Stimulated activated CD8-positive, alpha-beta memory T cell treated with anti-CD3 and anti-CD28 coated beads, Interleukin-2, amount 100 ng/mL, for 1 hour (primary cell): ENCODE measurements at places on chromosomes 7 and 10.

GRCh38 chr10:60461688-60462087 lies 72.0 kb upstream of the ANK3 start:
- no peak for DNase-seq

GRCh38 chr7:135147899-135148721 lies at the start of gene TMEM140:
TMEM140 (plus strand) TSS chr7:135148072; CDS start chr7:135164442, 16,370 bp downstream.
- DNase-seq = no peak

GRCh38 chr10:4647109-4647785 lies 178.8 kb upstream of the AKR1E2 start:
- no peak for DNase-seq

DNA sequence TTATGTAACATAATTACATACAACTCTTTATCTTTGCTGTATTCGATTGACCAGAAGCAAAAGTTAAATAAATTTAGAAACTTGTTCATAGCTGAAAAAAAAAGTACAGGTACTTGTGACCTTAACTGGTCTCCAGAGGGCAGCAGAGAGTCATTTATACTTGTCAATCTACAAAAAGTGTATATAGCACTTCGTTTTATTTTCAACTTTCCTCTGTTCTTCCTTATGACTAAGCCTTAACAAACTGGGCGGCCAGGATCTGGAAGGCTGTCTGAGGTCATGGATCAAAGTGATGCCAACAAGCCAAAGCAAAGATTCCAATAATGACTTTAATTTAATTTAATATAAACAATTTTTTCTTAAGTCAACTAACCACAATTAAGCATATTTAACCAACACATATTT lies 29.8 kb downstream of the C10orf67 start:
- DNase-seq = peak; percentile 12

GRCh38 chr7:33530664-33531063 lies 374.7 kb upstream of the BMPER start:
- DNase-seq = no peak

DNA sequence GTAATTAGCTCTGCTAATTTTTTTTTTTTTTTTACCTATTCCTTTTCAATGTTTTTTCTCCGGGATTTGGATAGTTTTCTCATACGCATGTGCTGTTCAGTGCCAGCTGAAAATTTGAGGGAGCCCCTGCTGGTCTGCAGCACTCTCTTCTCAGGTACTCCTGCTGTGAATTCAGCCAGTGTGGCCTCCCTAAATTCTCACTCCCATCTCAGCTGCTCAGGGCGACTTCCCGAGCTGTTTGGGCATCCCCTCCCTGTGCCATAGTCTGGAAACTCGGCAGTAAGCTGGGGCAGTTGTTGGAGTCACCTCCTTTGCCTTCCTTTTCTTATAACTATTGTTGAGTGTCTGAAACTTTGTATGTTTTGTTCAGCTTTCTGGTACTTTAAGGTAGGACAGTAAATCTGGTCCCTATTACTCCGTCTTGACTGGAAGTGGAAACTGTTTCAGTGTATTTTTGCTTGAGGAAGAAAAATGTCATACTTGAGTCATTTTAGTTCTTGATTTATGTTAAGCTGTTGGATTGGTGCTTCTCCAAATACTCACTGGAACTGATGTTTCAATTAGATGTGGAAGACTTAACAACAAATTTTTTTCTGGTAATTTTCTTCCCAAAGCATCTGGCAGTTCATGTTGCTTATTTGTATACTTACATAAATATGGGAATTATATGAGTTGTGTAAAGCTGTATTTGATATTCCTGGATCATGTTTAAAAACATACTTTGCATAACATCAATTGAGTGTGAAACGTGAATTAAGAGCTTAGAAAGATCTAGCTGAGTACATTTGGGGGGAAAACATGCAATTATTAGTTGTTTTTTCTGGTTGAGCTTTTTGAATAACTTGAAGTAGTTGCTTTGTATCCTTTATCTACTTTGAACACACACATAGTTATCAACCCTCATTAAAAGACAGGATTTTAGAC lies 33.7 kb downstream of the MINPP1 start:
- DNase-seq = no peak

- DNase-seq = no peak
Measured at GRCh38 chr7:151394076-151395035, 15.5 kb downstream of the WDR86 start.

- DNase-seq = no peak
Measured at GRCh38 chr10:3067859-3068179, 471 bp downstream of the PFKP start.

DNA sequence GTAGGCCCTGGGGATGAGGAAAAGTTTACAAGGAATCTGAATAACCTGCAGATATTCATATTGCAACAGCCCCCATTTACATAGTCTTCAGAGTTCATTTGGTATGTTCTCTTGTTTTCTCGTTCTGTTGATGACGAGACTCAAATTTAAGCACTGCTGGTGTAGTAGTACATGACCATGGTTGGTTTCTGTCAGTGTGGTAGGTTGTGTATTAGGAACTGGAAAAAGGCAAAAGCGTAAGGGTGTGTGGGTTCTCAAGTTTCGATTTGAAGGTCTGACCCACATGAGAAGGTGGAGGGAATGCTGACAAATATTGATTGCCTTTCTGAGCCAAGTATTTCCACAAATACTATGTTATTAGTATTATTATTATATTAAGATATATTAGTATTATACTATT lies 151.7 kb downstream of the AUTS2 start:
- no peak for DNase-seq

DNA sequence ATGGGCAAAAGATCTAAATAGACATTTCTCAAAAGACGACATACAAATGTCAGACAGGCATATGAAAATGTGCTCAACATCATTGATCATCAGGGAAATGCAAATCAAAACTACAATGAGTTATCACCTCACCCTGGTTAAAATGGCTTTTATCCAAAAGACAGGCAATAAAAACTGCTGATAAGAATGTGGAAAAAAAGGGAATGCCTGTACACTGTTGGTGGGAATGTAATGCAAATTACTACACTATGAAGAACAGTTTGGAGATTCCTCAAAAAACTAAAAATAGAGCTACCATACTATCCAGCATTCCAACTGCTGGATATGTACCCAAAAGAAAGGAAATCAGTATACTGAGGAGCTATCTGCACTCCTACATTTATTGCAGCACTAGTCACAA lies 18.0 kb downstream of the GSDME start:
- DNase-seq = no peak

DNA sequence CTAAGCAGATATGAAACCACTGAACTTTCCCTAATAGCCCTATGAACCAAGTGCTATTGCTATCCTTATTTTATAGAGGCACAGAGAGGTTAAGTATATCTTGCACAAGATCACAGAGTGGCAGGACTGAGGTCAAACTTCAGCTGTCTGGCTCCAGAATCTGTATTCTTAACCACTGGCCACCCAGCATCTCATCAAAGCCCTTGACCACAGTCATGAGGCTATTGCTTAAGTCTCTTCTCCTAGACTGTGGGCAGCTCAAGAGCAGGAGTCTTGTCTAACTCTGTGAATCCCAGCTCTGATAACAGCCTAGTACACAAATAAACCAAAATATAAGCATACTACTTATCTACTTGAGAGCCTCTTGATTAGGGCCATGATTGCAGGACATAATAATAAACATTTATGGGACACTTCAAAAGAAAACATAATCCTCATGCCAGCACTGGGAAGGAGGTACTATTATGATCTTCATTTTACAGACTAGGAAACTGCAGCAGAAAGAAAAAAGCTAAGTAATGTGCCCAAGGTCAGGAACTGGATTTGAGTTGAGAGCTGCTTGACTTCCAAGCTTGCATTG lies 22.4 kb upstream of the SMC3 start:
- DNase-seq = no peak

DNA sequence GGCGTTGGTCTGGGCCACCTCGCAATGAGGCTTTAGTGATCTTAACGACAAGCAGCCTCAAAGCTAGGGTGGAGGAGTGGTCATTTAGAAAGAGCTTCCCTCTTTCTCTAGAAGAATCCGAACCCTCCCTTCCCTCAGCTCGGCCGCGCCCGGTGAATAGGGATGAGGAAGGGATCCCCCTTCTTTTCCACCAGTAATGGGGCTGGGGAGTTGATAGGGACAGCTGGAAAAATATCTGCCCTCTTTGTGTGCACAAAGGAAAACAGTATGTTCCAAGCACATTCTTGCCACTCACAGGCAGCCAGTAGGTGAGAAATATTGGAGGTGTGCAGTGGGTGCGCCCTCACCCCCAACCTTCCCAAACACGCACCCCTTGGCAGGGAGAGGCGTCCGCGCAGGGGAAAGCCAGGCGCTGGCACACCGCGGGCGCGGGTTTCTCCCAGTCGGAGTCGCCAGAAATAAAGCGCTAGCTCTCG lies 6.5 kb downstream of the DLX5 start:
- no peak for DNase-seq

DNA sequence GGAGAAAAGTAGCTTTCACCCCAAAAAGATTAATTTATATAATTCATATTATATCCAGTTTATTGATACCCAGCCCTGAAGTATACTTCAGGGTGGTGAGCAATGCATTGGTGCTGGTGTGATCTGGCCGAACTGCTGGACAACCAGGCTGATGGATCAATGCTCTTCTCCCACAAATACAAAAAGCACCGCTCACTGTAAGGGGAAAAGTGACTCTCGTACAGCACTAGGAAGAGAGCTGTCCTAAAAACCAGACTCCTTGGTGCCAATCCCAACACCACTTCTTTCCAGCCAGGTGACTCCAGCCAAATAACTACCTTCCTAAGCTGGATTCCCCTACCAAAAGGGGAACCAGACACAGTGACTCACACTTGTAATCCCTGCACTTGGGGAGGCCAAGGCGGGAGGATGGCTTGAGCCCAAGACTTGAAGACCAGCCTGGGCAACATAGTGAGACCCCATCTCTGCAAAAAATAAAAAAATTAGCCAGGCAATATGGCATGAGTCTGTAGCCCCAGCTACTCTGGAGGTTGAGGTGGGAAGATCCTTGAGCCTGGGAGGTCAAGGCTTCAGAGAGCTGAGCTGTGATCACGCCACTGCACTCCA lies 13.1 kb upstream of the TNPO3 start:
- DNase-seq = no peak

DNA sequence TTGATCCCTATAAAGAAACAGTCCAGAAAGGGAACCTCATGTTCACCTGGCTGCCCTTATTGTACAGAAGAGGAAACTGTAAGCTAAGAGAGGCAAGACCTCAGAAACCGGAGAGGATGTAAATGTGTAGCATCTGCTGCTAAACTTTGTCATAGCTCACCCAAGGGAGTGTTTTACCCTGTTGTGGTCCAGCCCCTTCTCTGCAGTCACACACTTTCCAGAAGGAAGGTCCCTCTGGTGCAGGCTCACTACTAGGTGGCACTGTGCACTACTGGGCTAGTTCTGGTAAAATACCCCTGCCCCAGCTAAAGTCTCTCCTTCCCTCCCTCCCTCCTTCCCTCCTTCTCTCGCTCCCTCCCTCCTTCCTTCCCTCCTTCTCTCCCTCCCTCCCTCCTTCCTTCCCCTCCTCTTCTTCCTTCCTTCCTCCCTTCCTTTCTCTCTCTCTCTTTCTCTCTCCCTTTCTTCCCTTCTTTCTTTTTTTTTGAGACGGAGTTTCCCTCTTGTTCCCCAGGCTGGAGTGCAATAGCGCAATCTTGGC lies 42.5 kb upstream of the LCOR start:
- DNase-seq = no peak

DNA sequence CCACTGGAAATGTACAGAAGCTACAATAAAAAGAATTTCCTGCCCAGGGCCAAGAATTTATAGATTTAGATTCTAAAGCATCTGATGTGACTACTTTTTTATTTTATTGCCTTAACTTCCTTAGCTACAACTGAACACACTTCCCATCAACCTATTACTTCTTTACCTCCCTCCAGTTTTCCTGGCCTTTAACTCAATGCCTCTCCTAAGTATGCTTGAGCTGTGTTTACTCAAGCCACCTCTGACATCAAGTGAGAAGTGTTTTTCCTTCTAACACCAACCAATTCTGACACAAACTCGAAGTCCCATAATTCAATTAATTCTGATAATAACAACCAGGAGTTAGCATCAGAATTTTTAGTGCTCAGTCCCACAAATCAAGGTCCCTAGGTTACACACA lies 170.0 kb downstream of the IMMP2L start:
- DNase-seq = no peak
